ENCODE measurements at places on chromosomes 5 and 9.

- no peak for DNase-seq
These were observed 8.2 kb downstream of the SPATA31E1 start for GRCh38 chr9:87890837-87891236.

GRCh38 chr9:109328978-109329637 is 8.2 kb upstream of the EPB41L4B start:
- no peak for DNase-seq

- DNase-seq: no peak
These were observed 4.8 kb upstream of the PLGRKT start for GRCh38 chr9:5442400-5443011.

- no peak for DNase-seq
These were observed 439.5 kb downstream of the ACTL7B start for GRCh38 chr9:108416324-108416723.

GRCh38 chr9:107158321-107158720 is 124.8 kb upstream of the RAD23B start:
- no peak for DNase-seq

DNA sequence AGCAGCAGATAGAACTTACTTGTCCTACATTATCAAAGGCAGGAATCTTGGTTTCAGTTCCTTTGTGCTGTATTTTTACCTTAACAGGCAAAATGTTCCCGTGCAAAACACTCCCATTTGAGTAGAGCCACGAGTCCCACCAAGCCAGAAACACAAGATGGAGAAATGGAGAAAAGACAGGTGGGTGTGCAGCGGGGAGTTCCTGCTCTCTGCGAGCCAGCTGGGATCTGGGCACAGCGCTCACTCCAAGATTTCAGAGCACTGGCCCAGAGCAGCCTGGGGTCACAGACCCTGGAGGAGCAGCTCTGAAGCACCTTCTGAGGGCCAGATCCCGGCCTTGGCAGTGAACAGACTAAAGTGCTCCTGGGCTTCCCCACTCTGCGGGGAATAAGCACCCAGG is 2.9 kb downstream of the UCK1 start:
- DNase-seq: no peak

- DNase-seq: no peak
These were observed 93.5 kb upstream of the SHB start for GRCh38 chr9:38162332-38163211.

DNA sequence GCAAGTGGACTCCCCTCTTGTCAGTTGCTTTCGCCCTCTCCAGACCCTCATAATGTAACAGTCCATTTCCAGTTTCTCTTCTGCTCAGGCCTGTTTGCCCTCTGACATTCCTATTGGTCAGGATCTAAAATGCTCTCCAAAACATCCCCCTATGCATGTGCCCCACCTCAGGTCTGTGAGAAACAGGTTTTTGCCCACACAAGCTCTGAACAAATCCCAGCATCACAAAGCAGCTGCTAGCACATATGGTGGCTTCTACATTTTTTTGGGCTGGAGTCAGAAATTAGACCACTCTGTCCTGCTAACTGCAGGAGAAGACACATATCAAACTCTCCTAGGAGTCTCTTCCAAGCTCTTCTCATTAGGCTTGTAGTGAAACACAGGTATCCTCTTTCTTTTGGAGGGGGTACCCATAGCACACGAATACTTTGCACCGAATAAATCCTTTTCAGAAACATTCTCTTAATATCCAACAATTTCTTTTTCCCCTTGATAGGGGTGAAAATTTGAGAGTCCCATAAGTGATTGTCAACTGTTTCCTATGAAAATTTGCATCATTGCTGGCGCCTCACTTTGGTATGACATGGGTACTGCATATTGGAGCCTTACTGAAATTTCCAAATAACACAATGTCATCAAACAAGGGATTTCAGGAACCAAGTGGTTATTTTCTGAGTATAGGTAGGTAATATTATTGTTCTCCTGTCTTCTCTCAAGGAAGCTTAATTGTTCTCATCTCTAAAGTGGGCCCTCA is 19.3 kb upstream of the HSPA9 start:
- DNase-seq: no peak

- DNase-seq: no peak
These were observed 9.9 kb upstream of the IQGAP2 start for GRCh38 chr5:76393035-76393680.

DNA sequence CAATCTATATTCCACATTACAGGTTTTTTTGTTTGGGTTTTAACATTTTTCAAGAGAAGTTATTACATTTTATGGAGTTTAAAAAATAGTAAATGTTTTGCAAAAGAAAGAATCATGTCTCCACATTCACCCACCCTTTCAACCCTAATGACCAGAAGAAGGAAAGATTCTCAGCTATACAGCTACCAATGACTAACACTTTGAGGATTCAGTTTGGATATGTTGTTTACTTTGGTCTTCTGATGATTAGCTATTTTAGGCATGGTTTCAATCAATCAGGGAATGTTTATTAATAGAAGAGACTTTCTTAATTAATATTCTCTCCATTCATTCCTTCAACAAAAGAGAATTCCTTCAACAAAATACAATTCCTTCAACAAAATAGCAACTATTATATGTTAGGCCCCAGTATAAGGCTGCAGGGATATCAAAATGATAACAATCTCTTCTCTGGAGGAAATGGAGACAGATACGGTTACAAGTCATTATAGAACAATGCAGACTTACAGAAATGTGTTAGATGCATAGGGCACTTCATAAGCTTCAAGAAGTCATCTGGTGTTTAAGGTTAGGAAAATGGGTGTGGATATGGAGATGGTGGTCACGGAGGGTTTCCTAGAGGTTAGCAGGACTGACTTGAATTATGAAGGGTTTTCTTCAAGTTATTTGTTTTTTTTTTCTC is 9.3 kb upstream of the NR3C1 start:
- DNase-seq: no peak

Data from substantia nigra (tissue), 51 donors.